ENCODE measurements at places on chromosomes 6 and 20.

DNA sequence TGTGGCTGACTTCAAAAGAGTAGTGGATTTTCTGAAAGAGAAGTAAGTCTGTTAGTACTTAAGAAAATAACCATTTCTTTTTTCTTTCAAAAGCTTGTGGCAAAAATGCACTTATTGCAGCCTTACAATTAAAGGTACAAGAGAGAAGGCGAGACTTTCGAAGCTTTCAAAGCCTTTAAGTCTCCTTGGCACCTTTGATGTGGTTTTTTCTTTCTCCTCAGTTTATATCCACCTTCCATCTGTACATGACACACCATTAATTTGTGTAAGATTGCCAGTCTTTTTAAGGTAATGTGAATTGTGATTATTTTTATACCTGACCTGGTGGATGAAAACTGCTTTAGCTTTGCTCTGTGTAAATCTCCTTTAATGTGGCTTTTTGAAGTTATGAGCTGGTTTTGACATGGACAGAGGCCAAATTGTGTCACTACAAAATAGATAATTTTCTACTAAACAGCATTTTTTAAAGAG lies 466.1 kb downstream of the CDKAL1 start:
- no peak for DNase-seq

DNA sequence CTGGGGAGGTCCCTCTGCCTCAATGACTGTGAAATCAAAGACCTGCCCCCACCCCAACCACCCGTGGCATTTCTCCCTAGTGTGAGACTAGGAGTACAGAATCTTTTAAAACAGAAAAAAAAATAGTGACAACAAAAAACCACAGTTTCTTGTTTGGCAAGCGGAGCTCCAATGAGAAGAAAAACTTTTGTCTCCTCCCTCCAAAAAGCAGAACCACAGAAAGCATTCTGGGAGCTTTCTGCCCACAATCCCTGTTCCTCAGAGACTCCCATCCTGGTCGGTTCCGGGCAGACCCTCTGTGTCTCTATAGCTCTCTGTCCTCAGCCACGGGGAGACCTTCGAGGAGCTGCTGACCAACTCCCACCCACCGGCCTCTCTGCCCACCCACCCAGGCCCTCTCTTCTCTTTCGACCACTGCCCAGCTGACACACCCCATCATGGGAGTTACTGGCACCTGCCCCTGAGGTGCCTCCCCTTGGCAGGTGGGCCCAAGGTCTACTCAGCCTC lies 4.9 kb downstream of the PREX1 start:
- DNase-seq, result no peak

- DNase-seq, result no peak
These were observed at the start of gene NKAIN2 for GRCh38 chr6:123803504-123804013. NKAIN2 (plus strand) TSS chr6:123803865.

DNA sequence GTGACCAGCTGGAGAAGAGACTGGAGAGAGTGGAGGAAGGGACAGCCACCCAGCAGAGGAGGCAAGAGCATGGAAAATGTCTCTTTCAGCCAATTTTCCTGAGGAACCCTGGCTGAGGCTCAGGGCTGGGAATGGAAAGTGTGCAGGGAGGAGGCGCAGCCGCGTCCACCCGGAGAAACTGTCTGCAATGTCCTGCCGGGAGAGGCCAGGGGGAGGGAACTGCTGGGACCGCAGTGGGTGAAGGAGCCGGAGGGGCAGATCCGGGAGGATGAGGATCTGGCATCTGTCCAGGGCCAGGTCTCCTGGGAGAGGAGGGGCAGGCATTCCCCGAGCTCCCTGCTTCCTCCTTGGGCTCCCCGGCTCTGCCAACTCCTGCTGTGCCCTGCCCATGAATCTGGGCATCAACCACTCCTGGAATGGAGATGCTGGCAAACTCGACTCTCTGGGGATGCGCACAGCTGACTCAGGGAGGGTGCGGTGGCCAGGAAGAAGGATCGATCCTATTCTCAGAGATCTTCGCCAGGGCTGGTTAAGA lies 17.4 kb upstream of the HM13 start:
- DNase-seq, result no peak

- DNase-seq, result no peak
These were observed 39.5 kb downstream of the FBXO5 start for GRCh38 chr6:152943260-152943897.

DNA sequence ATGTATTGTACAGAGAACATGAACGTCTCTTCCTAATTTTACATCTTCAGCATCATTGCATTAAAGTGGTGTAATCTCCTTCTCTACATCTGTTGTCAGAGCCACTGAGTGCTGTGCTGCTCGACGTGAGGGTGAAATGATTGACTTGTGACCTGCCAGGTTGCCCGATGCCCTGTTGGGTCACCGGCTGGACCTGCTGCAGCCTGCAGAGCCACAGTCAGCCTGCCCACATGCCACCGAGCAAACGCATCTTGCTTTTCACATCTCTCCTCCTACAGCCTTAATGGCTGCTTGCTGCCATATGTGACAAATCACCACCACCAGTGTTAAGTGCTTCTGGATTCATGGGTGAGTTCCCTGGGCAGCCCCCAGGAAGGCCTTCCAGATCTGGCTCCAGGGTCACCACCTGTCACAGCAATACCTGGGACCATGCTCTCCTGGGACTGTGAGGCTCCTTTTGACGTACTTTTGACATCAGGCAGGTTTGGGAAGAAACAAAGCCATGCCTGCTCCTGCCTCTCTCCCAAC lies 80.3 kb downstream of the ASXL1 start:
- DNase-seq, result no peak

DNA sequence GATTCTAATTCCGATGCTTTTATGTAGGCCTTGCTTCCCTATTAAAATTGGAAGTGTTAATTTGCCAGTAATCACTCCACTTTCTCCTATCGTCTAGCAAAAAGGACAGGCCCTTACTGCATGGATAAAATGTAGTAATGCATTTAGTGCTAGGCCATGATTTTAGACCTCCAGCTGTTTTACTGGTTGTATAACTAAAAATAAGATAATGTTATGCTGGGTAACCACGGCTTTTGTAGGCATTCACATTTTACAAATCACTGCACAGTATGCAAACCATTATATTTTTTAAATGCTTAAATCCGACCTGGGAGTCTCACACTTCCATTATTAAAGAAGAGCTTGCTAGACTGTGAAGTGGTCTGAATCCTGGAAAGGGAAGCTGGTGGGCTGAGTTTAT lies 179.5 kb downstream of the TFAP2A start:
- no peak for DNase-seq

DNA sequence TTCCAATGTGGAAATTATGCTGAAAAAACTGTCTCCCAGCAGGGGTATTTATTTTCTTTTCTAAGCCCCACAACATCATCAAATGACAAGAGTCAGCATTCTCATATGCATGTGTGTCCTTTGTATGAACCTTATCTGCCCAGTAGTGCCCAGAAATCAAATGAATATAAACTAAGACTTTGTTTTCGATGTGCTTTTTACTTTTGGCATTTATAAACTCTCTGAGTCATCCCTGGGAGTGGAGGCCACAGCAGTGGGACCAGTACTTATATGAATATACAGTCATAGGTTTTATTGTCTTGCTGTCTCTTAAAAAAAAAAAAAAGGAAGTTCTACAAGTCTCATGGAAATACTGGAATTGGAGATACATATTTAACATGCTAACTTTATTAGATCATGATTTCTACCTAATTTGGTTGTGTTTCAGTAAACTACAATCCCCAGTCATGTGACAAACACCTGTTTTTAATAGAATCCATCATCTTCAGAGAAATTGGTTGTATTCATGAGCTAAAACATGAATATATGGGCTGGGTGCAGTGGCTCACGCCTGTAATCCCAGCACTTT lies 99.2 kb upstream of the TMEM181 start:
- no peak for DNase-seq

DNA sequence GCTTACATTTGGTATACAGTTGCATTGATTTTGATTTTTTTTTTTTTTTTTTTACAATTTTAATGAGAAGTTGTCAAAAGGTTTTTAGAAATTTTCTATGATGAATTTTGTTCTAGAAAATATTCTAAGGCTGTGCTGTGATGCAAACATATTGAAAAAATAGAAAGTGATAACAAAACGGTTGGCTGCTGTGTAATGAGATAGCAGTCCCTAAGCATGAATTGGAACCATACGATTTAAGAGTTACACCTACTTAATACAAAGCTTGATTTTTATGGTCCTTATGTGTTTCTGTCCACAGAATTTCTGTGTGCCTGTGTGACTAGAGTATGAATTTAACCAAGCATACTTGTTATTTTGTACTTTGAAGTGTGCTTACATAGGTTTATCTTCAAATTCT lies 12.1 kb downstream of the HIVEP1 start:
- DNase-seq, result no peak

DNA sequence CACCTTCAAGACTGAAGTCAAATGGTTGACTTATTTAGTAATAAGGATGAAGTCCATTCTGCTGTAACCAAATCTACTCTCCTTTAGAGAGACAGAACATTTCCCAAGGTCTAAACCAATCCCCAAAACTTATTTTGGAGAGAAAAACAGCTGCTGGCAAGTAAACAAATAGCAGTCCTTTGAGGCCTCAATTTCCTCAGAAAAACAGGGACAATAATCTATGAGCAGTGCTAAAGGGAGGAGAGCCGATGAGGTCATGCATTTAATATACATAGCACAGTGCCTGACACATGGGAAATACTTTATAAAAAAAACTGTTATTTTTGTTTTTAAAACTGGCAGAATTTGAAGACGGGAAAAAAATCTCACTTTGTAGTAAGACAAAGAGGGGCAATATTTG lies 526.0 kb downstream of the EPM2A start:
- no peak for DNase-seq

DNA sequence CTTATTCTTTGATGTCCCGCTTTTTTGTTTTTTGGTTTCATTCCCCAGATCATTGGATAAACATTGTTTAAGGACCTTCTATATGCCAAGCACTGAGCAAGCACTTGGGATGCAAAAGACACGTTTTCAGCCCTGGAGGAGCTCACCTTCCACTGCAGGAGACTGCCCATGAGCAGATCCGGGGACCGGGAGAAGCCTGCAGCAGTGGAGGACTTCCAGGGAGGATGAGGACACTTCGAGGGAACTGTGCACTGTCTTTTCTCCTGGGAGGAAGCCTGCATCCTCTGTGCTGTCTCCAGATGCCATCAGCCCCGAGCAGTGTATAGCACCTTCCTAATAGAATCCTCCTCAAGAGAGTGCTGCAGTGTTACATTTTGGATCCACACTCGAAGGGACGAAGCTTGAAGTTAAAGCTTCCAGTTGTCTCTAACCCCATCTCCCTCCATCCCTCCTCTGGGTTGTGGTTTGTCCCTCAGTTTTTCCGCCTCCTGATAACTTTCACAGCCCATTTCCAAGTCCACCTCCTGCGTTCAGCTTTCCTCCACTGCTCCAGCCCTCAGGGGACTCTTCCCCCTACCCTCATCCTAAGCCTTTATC lies 5.8 kb upstream of the KCNG1 start:
- DNase-seq, result no peak

- no peak for DNase-seq
These were observed 26.9 kb downstream of the RFPL4B start for GRCh38 chr6:112373866-112374520.

DNA sequence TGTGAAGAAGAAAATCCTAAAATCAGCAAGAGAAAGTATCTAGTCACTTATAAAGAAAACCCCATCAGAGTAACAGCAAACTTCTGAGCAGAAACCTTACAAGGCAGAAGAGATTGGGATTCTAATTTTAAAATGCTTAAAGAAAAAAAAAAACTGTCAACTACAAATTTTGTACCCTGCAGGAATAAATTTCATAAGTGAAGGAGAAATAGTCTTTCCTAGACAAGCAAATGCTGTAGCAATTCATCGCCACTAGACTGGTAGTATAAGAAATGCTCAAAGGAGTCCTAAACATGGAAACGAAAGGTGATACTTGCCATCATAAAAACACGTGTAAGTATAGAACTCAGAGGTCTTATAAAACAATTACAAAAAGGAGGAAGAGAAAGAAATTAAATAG lies 54.4 kb downstream of the PDSS2 start:
- DNase-seq, result no peak

DNA sequence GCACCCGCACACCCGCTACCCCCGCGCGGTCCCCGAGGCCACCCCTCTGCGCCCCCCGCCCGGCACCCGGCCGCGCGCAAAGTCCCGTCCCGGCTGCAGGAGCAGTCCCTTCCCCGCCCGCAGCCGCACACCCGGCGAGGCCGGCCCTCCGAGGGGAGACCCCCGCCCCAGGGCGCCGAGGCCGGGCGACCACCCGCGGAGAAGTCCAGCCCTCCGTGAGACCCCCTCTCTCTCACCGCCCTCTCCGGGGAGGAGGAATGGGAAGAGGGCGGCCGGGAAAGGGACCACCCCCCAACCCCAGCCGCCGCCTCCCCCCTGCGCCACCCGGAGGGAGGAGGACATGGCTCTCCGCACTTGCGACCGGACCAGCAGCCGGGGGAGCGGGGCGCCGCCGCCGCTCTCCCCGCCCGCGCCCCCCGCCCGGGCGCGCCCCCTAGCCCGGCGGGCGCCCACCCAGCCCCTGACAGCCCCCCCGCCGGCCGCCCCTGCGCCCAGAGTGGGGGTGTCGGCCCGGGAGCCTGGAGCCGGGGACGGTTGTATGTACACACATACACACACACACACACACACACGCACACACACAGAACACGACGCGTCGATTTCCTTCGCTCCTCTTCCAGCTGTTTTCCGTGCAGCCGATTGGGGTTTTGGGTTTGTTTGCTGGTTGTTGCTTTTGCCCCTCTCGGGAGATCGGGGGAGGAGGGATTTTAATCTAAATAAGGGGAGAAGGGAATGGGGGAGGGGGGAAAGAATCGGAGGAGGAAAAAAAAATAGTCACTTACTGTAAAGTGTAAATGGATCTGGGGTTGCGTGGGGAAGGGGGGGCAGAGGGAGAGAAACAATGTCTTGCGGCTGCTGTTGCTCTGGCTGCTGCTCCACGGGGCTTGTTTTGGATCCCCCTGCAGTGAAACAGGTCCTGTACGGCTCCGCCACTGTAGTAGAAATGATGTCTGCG lies at the start of gene ATXN1:
Gene ATXN1, minus strand, starts transcription at position 945 of the 955 bp plus-strand sequence.
- DNase-seq, result no peak

DNA sequence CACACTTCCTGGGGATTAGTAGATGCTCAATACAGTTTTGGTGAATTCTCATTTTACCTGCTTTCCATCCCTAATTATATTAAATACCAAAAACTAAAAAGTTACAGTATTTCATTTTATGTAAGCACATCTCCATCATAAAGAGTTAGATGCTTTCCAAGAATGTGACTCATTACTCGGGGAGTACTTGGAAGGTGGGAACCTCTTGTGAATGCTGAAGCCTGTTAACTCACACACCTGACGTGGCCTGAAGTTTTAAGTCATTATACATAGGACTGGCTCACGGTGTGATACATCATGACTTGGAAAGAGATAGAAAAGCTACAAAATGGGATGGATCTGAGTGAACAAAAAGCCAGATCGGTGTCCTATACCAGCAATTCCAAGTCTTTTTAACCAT lies 2.2 kb upstream of the OSER1 start:
- no peak for DNase-seq

Measured in RCC 7860 (cell line).